ENCODE measurements at places on chromosomes 16 and 17.
A peak's percentile ranks its signal among the peaks of the same experiment; 100 is the strongest.

DNA sequence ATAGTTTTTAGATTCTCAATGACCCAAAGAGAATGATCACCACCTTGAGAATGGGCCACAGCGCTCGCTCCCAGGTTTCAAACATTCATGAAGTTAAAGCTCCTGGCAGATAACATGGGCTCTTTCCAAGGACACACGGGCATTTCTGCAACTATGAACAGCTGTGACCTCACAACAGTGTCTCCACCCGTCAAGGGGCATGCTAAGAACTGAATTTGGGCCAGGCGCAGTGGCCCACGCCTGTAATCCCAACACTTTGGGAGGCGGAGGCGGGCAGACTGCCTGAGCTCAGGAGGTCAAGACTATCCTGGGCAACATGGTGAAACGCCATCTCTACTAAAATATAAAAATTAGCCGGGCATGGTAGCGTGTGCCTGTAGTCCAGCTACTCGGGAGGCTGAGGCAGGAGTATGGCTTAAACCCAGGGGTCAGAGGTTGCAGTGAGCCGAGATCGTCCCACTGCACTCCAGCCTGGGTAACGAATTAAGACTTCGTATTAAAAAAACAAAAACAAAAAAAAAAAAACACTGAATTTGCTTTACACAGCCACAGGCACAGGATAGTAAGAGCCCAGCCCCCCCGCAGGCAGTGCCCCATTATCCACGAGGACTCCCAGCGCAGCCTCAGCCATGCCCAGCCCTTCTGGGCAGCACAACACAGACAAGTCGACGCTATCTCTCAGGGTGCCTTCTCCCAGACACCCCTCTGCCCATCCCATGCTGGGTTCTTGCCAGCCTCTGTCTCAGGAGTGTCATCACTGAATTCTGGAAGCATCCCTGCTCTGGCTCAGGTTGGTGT is 7.2 kb downstream of the USP7 start:
- ATAC-seq = no peak

DNA sequence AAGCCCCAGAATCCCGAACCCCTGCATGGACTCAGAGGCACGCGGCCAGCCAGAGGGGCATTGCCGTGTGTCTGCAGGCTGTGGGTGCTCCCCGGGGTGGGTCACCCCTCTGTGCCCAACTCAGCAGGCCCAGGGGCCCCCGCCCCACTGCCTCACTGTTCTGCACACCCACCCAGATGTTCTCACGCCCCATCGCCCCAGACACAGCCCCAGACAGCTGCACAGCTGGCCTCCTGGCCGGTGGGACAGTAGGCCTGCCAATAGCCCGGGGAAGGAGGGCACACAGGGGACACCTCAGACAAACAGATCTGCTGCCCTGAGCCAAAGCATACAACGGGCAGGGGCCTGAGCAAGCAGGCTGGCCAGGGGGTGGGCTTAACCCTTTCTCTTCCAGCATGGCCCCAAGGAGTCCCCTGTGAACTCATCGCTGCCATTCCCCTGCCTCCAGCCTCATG is 27.6 kb upstream of the NXPH3 start:
- no peak for ATAC-seq

DNA sequence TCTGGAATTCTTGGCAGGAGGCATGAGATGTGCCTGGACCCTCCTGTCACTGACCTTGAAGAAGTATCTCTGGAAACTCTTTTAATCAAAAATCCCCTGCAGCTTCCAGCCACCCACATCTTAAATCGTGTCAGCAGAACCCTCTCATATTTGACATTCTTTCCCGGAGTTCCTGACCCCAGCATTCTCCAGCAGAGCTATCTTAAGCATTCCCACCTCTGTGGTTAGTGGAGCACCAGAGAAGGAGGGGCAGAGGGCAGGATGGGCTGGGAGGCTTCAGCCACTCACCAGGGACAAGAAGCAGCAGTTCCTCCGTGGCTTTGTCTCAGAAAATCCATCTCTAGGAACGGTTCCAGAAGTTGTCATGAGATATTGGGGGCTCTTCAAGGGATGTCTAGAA is 149.9 kb downstream of the RGS9 start:
- ATAC-seq = no peak

DNA sequence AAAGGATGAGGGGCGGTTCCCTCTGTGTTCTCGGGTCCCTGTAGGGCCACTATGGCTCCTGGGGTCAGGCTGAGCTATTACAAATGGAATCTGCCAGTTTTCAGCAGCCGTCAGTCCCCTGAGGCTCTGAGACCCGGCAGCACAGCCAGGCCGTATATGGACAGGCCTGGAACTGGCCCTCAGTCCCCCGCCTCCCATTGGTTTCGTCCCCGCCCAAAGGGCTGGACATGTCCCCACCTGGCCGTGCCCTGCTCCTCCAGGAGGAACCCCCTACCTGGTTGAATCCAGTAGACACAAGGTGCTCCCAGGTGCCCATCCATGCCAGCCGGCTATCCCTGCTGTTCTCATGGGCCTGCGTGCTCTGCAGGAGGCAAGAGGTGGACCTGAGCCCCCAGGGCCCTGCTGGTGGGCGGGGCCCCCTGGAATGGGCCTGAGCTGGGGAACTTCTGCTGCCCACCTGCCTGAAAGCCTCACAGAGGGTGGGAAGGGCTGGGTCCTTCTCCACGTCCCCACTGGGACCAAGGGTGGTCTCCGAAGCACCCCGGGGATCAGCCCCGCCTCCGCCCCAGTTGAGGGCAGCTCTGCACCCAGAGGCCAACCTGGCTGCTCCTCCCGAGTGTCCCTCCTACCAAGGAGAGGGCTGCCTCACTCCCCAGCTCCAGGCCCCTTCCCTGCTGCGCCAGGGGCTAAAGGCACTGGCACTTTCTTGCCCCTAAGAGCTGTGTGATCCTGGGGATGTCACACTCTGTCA is 16.8 kb downstream of the VASN start:
- ATAC-seq = no peak

- ATAC-seq = no peak
These were observed 251.5 kb downstream of the CA10 start for GRCh38 chr17:51907041-51907440.

GRCh38 chr17:50304781-50305404 is 30.6 kb downstream of the TMEM92 start:
- peak; percentile 79 for ATAC-seq

- ATAC-seq = no peak
These were observed 25.1 kb downstream of the RAI1 start for GRCh38 chr17:17706140-17707060.

GRCh38 chr16:86573646-86574508 is 4.5 kb upstream of the FOXL1 start:
- no peak for ATAC-seq

GRCh38 chr16:12298285-12298684 is 321.8 kb downstream of the SNX29 start:
- no peak for ATAC-seq

DNA sequence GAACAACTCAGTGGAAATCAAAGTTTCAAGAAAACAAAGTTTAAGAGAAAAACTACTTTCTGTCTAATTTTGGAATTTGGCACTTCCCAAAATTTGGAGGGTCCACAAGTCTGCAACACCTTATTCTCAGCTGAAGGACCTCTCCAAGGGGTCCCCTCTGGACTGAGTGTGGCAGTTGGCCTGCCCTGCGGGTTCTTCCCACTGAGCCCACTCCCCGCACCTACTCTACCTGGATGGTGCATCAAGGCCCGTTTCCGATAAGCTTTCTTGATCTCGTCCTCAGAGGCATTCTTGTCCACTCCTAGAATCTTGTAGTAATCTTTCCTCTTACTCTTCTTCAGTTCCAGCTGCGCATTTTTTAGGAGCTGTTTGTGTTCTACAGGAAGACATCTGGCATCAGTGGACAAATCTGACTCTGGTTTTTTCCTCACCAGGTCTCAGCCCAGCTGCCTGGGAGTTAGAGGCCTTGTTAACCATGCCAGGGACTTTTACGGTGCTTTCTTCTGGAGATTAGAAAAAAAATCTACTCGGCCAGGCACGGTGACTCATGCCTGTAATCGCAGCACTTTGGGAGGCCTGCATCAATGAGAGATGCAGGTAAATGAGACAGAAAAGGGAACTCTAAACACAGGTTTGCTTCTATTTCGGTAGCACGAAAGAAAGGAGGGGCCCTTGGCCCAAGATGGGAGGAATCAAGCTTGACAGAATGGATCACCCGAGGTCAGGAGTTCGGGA is 15.6 kb downstream of the CNP start:
- ATAC-seq = no peak

DNA sequence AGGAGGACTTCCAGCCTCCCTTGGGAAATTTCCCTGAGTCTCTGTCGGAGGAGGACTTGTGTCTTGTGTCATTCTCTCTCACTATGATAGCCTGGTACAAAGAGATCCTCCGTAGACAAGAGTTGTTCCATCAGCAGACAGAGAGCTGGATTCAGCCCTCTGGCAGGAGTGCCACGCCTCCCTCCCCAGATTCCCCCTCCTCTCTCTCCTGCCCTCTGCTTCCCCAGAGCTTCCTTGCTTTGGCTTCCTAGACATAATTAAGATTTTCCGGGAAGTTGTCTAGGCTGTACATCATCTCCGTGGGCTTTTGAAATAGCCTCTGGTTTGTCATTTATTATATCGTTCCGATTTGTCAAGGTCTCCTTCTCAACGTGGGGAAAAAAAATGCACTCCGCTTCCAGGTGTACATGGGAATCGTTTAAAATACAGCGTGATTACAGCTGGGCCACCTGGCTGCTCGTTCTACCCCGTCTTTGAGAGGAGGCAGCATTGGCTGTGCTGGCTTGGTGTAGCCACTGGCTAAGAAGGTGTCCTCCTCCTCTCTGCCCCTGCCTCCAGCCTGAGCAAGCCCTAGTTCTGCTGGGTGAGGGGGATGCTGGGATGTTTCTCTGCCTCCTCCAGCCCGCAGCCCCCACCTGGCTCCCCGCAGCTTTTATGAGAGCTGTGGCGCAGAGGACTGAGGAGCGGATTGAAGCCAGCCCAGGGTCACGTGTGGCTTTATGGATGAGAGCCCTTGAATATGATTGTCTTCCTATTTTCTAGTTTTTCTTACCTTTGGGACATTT is 282.5 kb downstream of the SNX29 start:
- ATAC-seq = no peak
